ENCODE measurements at places on chromosomes 7 and 10. TPM values are rescaled to one million over a fixed set of nuclear protein-coding genes. Genes with fewer than 3 reads are reported as not detected.

Gene OR6B1
- total RNA-seq, result not detected

Gene UNC5B
- total RNA-seq, result 6.5 TPM

Gene ICA1
- not detected for total RNA-seq

Gene ZNF488
- total RNA-seq, result not detected

DNA sequence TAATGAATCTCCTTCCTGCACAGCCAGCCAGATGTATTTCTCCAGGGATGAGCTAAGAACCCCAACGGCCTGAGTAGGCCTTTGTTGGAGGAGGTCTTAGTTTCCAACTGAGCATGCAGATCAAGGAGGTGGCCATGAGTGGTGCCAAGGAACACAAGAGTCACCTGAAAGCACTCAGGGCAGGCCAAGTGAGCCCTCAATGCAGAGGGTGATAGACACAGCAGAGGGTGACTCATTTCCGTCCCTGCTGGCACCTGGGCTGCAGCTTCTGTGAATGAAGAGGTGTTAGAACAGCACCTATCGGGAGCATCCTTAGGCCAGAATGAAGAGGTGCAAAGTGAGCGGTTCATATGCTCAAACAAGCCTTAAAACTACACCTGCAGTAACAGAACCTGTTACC lies 211.8 kb downstream of the FRMD4A start:
- no peak for DNase-seq

DNA sequence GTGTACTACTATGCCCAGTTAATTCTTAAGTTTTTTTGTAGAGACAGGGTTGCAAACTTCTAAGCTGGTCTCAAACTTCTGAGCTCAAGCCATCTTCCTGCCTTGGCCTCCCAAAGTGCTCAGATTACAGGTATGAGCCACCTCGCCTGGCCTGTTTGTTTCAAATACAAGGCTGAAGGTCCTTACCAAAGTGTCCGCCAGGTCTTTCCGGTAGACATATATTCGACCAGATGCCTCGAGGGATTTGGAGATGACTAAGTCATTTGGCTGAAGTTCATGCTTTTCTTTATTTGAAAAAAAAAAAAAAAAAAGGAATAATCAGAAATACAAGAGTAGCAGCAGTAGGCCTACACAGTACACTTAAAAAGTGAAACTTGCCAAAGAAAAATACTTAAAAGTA lies 204.5 kb upstream of the CDCA7L start:
- DNase-seq, result no peak

DNA sequence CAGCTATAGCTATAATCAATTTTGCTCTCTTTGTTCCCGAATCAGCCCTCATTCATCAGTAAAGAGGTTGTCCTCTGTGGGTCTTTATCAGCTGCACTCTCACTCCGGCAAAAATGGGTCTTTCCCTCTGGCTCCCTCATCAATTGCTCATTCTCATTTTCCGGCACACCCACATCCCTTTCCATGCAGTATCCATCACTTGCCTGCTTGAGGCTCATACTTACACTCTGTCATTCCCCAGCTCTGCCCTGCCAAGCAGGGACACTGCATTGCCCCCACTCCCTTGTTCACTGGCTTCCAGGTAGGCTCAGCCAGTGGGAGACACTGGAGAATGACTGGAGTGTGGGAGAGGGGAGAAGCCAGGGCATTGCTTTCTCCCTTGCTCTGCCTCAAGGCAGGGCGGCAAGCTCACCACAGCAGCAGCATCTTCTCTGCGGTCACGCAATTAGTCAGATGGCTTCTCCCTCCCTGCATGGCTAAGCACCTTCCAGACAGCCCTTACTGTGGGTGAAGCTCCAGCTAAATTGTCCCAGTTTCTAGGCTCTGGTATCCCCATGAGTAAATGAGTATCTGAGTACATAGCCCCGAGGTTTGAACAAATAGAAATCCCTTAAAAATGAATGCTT lies 470.7 kb upstream of the LRRN3 start:
- DNase-seq, result no peak

- DNase-seq, result peak; percentile 71
Measured at GRCh38 chr10:79196470-79197461, 128.0 kb downstream of the ZMIZ1 start.
